CD4-positive, alpha-beta T cell treated with Interferon gamma for 1 hour (primary cell): ENCODE measurements at places on chromosomes 2 and 18.

- no peak for DNase-seq
These were observed 90.1 kb downstream of the SPIRE1 start for GRCh38 chr18:12567849-12568248.

GRCh38 chr18:60555625-60556024, 183.1 kb upstream of the MC4R start:
- no peak for DNase-seq

DNA sequence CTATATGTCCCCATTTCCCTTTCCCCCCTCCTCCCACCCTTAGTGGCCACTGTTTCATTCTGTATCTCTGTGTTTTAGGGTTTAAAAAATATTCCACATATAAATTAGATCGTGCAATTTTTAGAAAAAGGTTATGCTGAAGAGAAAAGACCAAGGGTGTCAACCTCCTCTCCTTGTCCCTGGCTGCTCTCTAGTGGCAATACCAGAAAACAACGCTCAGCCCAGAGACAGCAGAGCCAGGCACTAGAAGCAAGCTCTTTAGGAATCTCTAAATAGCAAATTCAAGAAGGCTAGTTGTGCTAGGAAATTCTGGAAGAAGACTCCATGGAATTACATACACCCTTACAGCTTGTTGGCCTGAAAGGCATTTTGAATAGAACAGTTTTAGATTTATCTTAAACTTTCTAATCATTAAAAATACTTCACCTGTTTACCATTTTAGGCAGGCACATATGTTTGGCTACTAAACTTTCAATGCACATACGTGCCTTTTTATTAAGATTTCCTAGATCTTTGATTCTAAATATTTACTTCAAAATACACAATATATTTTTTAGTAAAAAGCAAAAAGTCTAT, 35.1 kb upstream of the RASGRP3 start:
- DNase-seq: no peak

DNA sequence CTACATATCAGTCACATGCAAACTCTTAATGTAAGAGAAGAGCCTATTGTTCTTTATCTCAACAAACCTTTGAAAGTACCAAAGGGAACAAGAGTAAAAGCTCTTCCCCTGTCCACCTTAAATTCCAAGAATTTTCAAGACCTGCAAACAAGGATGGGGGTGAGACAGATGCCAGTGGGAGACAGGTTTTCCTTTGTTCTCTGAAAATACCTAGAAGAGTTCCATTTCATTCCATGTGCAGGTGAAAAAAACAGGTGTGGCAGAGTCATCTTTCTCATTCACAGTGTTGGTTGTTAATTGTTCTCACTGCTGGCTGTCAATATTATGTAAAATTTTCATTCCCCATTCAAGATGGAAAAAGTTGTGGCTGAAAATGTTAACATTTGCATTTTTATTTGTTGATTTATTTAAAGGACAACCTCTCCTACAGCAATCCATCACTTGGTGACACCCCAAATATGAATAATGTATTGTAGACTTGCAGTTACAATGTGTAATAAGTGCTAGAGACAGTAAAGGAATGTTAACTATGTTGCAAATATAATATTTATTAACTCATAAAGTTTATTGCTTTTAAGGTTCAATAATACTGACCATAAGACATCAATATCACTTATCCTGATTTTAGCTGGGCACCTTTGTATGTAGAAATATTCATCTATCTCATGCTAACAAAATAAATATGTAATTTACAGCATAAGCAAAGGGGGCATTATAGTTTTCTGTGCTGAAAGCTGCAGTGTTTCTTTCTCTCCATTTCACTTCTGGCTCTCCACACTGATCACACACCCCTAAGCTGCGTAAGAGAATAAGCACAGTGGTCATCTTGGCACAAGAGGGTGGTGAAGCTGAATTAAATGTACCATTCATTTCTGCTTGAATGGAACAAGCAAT, 347.0 kb downstream of the KIAA1328 start:
- no peak for DNase-seq

GRCh38 chr2:86518481-86518880, 44.8 kb downstream of the CHMP3 start:
- DNase-seq: peak; percentile 23

- no peak for DNase-seq
These were observed 148.3 kb downstream of the MEIS1 start for GRCh38 chr2:66582987-66583880.

GRCh38 chr2:178513876-178514275, 33.6 kb downstream of the PLEKHA3 start:
- DNase-seq: no peak

- no peak for DNase-seq
These were observed 17.9 kb downstream of the LPIN1 start for GRCh38 chr2:11764359-11764758.

- peak; percentile 59 for DNase-seq
These were observed 270.3 kb downstream of the NEDD4L start for GRCh38 chr18:58314284-58314683.

- no peak for DNase-seq
These were observed 837.4 kb downstream of the LRRTM4 start for GRCh38 chr2:76684756-76685155.

- no peak for DNase-seq
These were observed 236.4 kb downstream of the ALPK2 start for GRCh38 chr18:58392324-58393000.

GRCh38 chr2:201890453-201890852, 84.1 kb downstream of the CDK15 start:
- DNase-seq: no peak

GRCh38 chr2:116716038-116716437, 1098.5 kb upstream of the DDX18 start:
- no peak for DNase-seq

DNA sequence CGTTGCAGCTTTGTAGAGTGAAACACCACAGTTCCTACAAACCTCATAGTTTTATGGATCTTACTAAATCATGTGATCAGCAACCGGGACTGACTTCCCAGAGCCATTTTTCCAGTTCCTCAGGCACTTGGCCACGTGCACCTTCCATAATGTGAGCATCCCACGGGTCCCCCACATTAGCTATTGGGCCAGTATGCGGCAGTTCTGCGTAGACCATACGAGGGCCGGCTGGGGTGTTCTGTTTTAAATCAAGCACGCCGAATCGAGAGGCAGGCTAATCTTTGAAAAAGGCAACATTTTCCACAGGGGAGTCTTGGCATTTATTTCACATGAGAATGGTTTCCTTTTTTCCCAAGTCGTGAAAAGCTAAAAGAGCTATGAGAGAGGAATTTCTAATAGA, 135.6 kb upstream of the CCDC195 start:
- no peak for DNase-seq

DNA sequence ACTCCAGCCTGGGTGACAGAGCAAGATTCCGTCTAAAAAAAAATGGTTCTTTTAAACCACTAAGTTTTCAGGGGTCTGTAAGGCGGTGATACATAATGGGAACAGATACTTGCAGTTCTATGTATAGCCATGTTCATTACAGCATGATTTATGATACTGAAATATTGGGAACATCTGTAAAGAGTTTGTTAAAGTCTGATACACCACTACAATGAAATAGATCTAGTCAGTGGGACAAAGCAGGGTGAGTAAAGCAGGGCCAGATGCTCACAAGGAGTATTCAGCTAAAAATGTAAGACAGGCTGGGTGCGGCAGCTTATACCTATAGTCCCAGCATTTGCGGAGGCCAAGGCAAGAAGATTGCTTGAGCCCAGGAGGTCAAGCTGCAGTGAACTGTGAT, 6.2 kb upstream of the ING5 start:
- no peak for DNase-seq

DNA sequence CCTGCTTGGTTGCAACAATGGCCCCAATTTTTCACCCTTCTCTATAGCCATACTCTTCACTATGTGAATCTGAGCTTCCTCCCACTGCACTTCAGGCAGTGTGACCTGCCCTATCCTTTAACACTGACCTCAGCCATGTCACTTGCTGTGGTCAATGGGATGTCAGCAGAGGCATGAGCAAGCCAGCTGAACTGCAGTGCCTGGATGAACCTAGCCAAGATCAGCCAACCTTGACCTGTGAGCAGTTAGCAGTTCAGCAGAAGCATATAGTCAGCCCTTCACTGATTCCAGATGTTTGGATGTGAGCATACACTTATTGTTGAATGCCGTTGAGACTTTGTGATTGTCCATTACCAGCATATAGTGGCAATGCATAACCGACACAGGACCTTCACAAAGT, 63.4 kb upstream of the BOD1L2 start:
- no peak for DNase-seq

DNA sequence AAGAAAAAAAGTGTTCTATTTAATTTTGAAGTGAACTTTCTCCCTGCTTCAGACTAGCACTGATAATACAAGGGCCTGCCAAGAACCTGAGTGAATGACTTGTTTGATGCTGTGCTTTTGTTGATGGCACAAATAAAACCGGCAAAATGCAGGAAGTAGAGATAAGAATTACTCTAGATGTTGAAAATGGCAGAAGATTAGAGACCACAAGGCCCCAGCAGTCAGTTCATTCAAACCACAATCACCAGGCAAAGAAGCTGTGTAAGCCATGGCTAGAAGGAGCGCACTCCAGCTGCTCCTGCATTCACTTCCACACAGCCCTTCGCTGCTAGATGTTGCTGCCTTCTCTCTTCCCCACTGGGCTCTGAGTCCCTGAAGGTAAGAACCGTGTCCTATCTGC, 297.1 kb downstream of the AGPS start:
- no peak for DNase-seq

- DNase-seq: no peak
These were observed 38.7 kb downstream of the PSD4 start for GRCh38 chr2:113212245-113213060.

DNA sequence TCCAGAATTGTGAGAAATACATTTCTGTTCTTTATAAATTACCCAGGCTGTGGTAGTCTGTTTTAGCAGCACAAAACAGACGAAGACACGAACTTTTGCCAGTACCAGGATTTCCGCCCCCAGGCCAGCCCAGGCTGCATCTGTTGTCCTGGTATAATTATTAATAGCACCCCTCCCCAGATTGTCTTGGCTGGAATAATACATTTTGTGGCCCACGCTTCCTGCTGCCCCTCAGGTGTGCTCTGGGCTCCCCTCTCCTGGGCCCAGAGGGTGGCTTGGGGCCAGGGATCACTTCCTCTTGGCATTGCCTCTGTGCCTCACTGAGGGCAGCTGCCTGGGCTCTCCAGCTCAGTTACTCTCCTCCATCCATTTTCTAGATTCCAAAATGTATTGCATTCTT, 102.1 kb upstream of the HS6ST1 start:
- no peak for DNase-seq

- DNase-seq: no peak
These were observed 347.3 kb downstream of the ARHGAP15 start for GRCh38 chr2:143476336-143477087.

GRCh38 chr2:204885747-204886146, 340.5 kb downstream of the PARD3B start:
- DNase-seq: no peak

DNA sequence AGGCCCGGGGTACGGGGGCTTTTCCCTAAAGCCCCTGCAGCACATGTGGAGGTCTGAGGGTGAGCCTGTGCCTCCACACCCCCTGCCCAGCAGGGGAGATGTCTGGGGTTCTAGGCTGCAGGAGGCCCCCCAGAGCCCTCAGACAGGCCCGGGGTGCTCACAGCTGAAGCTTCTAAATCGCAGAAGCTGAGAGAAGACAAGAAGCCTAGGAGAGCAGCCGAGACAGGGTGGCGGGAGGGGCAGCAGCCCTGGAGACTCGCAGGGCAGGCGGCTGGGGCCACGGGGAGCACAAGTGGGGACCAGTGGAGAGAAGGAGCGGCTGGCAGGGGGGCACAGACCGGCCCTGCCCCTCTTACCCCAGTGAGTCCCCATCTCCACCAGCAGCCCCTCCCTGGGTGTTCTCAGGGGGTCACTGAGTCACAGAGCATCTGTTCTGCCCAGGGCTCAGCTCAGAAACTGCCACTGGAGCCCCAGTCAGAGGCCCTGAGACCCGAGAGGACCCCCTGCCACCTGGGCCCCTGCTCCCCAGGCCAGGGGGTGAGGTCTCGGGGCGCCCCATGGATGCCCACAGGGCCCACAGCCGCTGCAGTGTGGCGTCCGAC, 26.1 kb downstream of the GPC1 start:
- DNase-seq: no peak

DNA sequence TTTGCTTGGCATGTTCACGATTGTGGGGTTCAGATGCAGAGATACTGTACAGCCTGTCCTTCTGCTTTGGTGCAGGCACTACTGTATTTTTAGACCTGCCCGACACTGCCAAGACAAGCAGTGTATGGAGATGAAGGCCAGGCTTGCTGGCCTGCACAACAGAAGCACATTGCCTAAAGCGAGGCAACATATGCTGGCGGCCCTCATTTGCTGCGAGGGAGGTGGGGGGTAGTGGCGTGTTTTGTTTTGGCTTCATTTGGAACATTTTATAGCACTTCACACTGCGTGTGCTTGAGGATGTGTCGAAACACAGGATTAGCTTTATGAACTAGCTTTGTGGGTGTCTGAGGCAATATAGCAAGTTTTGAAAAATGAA, 27.0 kb downstream of the TMEM182 start:
- DNase-seq: no peak

- DNase-seq: no peak
These were observed 198.7 kb downstream of the MCFD2 start for GRCh38 chr2:46716927-46717326.

DNA sequence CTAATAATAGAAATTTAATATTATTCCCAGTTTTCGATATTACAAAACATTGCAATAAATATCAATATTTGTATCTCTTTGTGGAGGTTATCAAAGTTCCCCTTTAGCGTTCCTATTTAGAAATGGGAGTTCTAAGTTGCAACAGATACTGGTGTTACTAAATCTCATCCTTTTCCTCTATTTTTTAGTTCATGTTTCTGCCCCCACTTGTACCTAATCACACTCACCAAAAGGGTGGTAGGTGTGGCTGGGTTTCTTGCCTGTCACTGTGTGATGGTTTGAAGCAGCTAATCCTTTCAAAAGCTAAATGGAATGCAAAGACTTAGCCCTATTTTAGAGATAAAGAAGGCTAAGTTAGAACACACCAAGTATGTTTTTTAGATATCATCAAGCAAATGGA, 997.9 kb downstream of the TSN start:
- DNase-seq: no peak

DNA sequence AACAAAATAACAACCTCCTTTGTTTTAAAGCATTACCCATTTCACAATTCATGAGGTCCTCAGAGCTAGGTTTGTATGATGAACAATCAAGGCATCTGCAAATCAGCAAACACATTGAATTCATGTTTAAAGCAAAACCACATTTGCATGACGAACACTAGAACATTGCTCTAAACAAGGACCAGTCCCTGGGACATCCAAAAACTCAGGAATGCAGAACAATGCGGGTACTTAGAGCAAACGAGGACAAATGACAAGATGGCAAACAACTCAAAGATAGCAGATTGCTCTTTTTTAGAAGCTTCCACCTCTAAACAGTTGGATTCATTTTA, 45.7 kb upstream of the RALBP1 start:
- DNase-seq: no peak

- DNase-seq: no peak
These were observed 60.9 kb downstream of the SOWAHC start for GRCh38 chr2:109674894-109675534.

- DNase-seq: no peak
These were observed 89.4 kb upstream of the SPTBN1 start for GRCh38 chr2:54366487-54367280.

GRCh38 chr18:78330766-78331165, 648.9 kb upstream of the SALL3 start:
- no peak for DNase-seq

GRCh38 chr2:238438856-238439849, 12.4 kb downstream of the ASB1 start:
- no peak for DNase-seq
